ENCODE measurements at places on chromosomes 5 and 9. TPM values are rescaled to one million over a fixed set of nuclear protein-coding genes. Genes with fewer than 3 reads are reported as not detected.

DNA sequence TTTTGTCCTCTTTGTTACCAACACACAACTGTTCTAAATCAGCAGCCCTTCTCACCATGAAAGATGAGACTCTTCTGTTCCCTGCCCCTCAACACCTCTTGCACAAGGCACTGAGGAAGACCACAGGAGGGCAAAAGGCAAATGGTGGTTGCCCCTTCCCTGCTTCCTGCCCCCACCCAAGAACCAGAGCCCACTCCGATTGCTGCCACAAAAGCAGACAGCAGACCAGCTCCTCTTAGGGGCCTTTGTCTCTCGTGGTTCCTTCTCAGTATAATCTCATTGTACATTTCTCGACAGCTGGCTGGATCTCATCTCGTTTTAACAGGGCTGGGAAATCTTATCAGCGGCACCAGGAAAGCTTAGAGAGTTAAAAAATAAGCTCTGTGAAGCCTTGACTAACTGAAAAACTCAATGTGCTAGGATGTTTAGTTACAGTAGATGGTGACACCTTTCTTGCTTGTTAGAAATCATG lies 1.1 kb downstream of the MVB12B start:
- H3K27ac ChIP-seq = peak overlapping the region; percentile 53
- H3K4me3 ChIP-seq = peak overlapping the region; percentile 71
- DNase-seq = no peak
- no peaks in the 10 kb centered on the region for H3K4me1 ChIP-seq
- no peaks in the 10 kb centered on the region for H3K36me3 ChIP-seq

DNA sequence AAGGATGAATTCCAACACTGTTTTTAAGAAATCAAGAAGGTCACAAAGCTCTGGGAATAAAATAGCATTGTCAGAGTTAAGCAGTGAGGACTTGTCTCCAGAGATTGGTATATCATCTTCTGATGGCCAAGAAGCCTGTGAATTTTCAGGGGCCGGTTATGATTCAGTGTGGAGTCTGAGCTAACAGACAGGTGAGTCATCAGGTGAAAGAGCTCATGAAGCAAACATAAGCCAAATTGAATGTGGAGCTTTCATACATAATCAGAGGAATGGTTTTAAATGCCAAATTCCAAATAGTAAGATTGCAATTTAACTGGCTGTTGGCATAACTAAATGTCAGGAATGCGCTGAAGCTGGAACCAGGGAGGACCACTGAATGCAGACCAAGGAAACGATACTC lies 494.2 kb downstream of the MTRR start:
- no peaks in the 10 kb centered on the region for H3K27me3 ChIP-seq
- no peaks in the 10 kb centered on the region for H3K36me3 ChIP-seq
- H3K27ac ChIP-seq = no peak overlapping the region
- H3K4me1 ChIP-seq = no peaks in the 10 kb centered on the region
- DNase-seq = no peak
- H3K4me3 ChIP-seq = no peak overlapping the region

- H3K4me1 ChIP-seq = no peaks in the 10 kb centered on the region
- H3K4me3 ChIP-seq = no peak overlapping the region
- no peak for DNase-seq
- no peak overlapping the region for H3K27ac ChIP-seq
These were observed 26.2 kb downstream of the ASS1 start for GRCh38 chr9:130470950-130471349.

DNA sequence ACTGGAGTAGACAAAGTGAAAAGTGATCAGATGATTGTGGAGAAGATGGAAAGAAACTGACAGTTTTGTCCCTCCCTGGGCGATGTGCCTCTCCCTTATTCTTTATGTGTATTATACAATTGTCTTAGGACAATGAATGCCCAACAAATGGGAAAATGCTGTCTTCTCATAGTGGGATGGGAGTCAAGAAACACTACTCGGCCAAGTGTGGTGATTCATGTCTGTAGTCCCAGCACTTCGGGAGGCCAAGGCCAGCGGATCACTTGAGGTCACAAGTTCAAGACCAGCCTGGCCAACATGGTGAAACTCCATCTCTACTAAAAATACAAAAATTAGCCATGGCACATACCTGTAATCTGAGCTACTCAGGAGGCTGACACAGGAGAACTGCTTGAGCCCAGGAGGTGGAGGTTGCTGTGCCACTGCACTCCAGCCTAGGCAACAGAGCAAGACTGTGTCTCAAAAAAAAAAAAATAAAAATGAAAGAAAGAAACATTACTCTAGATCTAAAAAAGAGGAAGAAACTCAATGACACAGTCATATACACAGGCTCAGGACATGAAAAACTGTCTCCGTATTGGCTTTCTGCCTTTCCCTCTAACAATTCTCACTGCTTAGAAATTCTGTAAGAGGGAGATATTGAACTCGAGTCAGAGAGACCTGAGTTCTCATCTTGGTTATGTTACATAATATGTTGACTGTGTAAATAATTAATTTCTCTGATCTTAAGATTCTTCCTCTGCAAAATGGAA lies 67.9 kb upstream of the TARS1 start:
- DNase-seq = no peak
- H3K27ac ChIP-seq = no peak overlapping the region
- H3K4me1 ChIP-seq = no peaks in the 10 kb centered on the region
- no peaks in the 10 kb centered on the region for H3K27me3 ChIP-seq
- H3K36me3 ChIP-seq = no peaks in the 10 kb centered on the region
- no peak overlapping the region for H3K4me3 ChIP-seq

- H3K4me1 ChIP-seq = no peaks in the 10 kb centered on the region
These were observed 76.1 kb downstream of the FNIP1 start for GRCh38 chr5:131720714-131721113.

- no peaks in the 10 kb centered on the region for H3K4me1 ChIP-seq
- no peak for DNase-seq
- no peaks in the 10 kb centered on the region for H3K27me3 ChIP-seq
- no peaks in the 10 kb centered on the region for H3K36me3 ChIP-seq
- H3K4me3 ChIP-seq = no peak overlapping the region
These were observed 558.1 kb downstream of the NR2F1-AS1 start for GRCh38 chr5:93022796-93023447.

DNA sequence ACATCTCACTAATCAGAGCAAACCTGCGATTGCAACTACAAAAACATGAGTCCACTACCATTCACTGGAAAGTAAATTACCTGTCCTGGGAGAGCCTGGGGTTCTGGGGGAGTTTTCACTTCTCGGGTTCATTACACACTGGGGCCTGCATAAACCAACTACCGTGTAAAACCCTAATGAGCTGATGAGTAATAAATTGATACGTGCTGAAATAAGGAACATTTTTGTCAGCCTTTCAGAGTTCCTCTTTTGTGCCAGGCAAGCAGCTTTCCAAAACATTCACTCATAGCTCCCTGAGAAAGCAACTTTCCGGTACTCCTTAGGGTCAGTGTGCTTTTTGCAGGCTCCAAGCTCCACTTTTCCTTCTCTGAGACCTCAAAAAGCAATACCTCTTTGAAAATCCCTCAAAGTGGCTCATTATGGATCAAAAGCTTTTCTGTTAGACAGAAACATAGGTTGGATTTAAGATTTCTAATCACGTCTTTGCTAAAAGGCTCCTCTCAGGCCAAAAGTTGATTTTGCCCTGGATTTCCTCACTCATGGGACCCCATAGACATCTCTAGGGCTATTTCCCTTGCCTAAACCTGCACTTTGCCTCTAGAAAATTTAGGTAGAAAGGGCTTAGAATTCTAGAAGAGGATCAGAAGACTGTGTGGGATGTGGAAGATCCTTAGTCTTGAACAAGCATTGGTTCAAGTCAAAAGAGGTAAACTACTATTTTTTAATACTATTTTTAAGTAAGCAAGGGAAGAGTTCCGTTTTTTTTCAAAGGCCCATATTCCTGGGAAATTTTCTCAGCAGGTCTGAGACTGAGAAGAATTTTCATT lies 74.8 kb downstream of the ST8SIA4 start:
- H3K27me3 ChIP-seq = no peaks in the 10 kb centered on the region
- DNase-seq = no peak
- H3K27ac ChIP-seq = peak overlapping the region; percentile 63
- H3K4me3 ChIP-seq = peak overlapping the region; percentile 2
- no peaks in the 10 kb centered on the region for H3K4me1 ChIP-seq
- H3K36me3 ChIP-seq = no peaks in the 10 kb centered on the region

DNA sequence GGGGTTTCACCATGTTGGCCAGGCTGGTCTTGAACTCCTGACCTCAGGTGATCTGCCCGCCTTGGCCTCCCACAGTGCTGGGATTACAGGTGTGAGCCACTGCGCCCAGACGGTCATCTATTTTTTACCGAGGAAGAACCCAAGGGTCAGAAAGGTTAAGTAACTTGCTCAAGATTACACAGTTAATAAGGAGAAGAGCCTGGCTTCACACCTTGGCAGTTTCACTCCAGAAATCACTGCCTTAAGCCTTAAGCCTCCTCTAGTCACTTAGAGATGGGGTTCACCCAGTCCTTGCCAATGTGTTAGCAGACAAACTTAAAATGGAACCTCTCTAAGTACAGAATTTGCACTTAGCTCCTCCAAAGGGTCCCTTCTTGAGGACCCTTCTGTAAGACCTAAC lies 116.3 kb downstream of the PTTG1 start:
- DNase-seq = no peak
- H3K4me3 ChIP-seq = no peak overlapping the region
- no peaks in the 10 kb centered on the region for H3K36me3 ChIP-seq
- no peaks in the 10 kb centered on the region for H3K4me1 ChIP-seq
- no peak overlapping the region for H3K27ac ChIP-seq

DNA sequence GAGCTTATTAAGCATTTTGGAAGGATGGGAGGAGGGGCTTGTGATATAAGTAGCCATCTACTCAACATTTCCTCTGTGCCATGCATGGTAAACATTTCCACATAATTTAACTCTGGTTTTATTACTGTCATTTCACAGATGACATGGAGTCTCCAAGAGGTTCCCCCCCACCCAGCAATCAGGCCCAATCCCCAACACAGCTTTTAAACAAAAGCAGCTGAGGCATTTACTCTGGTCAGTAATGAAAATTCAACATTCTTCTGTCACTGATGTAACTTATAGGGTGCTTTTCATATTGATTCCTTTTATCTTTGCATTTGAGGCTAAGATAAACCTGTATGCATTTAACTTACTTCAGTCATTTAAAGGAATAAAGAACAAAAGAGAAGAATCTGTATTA lies 128.1 kb downstream of the COL23A1 start:
- H3K4me3 ChIP-seq = no peak overlapping the region
- H3K36me3 ChIP-seq = no peaks in the 10 kb centered on the region
- no peak overlapping the region for H3K27ac ChIP-seq
- no peak for DNase-seq
- no peaks in the 10 kb centered on the region for H3K27me3 ChIP-seq
- H3K4me1 ChIP-seq = peaks cover 19% of the 10 kb centered on the region

Gene SPAAR
- total RNA-seq = 6.3 TPM

Gene SLCO4C1
- total RNA-seq = 0.08 TPM

Gene PCDHGC5
- 1.4 TPM for total RNA-seq

DNA sequence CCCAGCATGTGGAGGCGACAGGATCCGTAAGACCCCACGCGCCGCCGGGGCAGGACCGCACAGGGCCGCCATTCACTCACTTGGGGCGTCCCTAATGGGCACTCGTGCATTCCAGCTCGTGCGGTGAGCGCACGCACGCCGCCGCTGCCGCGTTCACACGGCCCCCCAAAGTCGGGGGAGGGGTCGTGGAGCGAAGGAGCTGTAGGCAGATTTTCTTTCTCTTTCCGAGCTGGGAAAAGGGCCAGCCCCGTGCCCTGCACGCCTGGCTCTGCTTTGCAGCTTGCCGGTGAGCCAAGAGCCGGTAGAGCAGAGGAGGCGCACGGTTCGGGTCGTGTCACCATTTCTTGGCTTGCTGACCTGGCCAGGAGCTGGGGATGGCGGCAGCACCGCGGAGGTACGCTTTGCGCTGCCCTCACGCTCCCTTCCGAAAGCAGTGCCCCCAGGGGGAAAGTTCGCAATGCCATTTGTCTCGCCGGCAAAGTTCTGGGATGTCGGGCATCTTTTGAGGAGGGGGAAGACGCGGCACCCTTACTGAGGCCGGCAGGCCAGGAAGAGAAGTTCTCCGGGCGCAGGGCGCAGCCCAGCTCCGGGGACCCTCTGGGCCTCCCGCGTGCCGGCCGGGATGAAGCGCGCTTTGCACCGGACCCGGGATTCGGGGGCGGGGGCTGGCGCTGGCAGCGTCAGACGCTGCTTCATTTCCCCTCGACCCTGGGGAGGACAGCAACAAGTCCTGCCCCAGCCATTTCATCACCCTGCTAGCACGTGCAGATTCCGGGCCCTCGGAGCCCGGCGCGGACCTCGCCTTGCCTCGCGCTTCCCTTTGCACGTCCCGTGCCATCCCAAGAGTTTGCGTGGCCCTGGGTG lies 898 bp downstream of the STC2 start:
- peaks cover 5% of the 10 kb centered on the region for H3K27me3 ChIP-seq
- H3K27ac ChIP-seq = peak overlapping the region; percentile 81
- DNase-seq = no peak
- H3K4me3 ChIP-seq = peak overlapping the region; percentile 54
- H3K36me3 ChIP-seq = peaks cover 3% of the 10 kb centered on the region

GRCh38 chr9:136602193-136602885 lies 56.5 kb upstream of the NOTCH1 start:
- no peaks in the 10 kb centered on the region for H3K4me1 ChIP-seq
- no peak overlapping the region for H3K4me3 ChIP-seq
- H3K36me3 ChIP-seq = no peaks in the 10 kb centered on the region
- no peak overlapping the region for H3K27ac ChIP-seq

Gene INSL6
- total RNA-seq = not detected

- no peak for DNase-seq
- no peaks in the 10 kb centered on the region for H3K27me3 ChIP-seq
- no peak overlapping the region for H3K4me3 ChIP-seq
- H3K36me3 ChIP-seq = no peaks in the 10 kb centered on the region
- no peaks in the 10 kb centered on the region for H3K4me1 ChIP-seq
These were observed 166.2 kb downstream of the DEPDC1B start for GRCh38 chr5:60533789-60534188.

DNA sequence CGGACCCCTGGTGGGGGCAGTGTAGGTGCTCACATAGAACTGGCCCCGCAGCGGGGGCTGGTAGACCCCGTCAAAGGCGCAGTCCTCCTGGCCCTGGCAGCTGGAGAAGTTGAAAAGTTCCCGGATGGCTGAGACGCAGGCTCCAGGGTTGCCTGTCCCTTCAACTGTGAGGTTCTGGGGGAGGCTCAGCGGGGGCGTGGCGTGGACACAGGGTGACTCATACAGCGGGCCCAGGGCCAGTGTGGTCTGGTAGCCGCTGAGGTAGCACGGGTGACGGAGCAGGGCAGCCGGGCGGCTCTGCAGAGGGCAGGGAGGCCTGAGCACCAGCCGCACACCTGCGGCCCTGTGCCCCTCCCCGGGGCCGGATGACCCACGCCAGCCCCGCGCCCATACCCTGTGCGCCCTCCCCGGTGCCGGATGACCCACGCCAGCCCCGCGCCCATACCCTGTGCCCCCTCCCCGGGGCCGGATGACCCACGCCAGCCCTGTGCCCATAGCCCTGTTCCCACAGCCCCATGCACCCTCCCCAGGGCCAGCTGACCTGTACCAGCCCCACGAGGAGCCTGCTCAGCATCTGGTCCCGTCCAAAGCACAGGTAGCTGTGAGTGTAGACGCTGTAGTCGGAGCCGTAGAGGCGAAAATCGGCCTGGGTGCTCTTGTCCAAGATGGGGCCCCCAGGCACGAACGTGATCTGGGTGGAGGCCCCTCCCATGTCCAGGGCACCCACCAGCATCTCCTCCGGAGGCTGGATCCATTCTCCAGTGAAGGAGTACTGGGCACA lies 5.0 kb downstream of the ENTPD8 start:
- H3K36me3 ChIP-seq = no peaks in the 10 kb centered on the region
- H3K27ac ChIP-seq = no peak overlapping the region
- no peak overlapping the region for H3K4me3 ChIP-seq

Gene MARCHF6
- 103 TPM for total RNA-seq

GRCh38 chr5:160769301-160769700 lies 82.7 kb downstream of the ATP10B start:
- no peaks in the 10 kb centered on the region for H3K36me3 ChIP-seq
- no peak overlapping the region for H3K27ac ChIP-seq

Measured in right atrium auricular region (tissue), 2 donors.